ENCODE measurements at places on chromosomes 7 and 10. TPM values are rescaled to one million over a fixed set of nuclear protein-coding genes. Genes with fewer than 3 reads are reported as not detected.

IFIT1B gene
- not detected for total RNA-seq

- DNase-seq: peak; percentile 61
Observed at GRCh38 chr10:62044566-62044965, 143.1 kb downstream of the ARID5B start.

DNA sequence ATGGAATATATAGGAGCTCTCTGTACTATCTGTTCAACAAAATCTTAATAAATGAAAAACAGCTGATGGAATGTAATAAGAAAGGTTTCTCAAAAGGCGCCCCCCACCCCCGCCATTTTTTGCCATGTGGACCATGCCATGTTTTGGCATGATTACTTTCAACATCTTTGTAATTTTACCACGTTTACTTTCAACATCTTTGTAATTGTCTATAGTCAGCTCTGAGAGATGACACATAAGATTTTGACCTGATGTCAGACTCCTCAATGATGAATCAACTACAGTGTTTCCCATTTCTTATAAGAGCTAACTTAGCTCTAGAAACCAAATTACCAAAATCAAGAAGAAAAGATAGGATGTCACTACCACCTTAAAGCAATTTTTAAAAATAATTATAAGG, 144.9 kb upstream of the AHR start:
- no peak for DNase-seq

PCLO gene
- 3.0 TPM for total RNA-seq

DNA sequence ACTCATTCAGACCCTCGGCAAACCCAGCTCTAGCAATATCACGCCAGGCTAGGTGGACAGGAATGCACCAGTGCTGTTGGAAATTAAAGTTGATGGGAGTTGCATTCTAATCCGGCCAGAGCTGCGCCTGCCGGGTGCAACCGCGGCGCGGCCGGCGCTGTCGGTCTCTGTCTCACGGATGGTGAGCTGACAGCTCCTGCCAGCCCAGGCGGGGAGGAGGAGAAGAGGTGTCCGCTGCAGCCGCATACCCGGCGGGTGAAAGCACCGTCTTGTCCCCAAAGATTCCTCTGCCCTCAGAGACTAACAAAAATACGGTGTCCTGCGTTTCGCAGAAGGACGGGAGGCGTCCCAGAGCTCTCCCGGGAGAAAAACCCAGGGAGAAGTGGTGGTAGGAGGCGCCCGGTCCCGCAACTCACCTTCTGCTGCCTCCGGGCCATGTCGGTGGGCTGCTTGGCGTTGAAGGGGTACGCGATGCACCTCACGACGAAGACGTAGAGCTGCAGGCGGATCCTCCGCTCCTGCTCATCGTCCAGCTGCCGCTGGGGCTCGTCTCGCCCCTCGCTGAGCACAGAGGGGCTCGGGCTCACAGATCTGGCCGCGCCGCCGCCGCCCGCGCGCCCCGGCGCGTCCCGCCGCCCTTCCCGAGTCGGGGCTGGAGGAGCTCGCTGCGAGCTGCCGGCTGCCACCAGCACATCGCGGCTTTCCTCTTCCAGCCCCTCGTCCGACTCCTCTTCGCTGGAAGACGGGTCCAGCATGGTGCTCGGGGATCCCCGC, 490 bp downstream of the CADPS2 start:
- peak; percentile 31 for DNase-seq

C10orf62 gene
- not detected for total RNA-seq

GRCh38 chr7:117220836-117221235, 102.0 kb downstream of the WNT2 start:
- DNase-seq: no peak

TMEM236 gene
- total RNA-seq: 0.38 TPM

DNA sequence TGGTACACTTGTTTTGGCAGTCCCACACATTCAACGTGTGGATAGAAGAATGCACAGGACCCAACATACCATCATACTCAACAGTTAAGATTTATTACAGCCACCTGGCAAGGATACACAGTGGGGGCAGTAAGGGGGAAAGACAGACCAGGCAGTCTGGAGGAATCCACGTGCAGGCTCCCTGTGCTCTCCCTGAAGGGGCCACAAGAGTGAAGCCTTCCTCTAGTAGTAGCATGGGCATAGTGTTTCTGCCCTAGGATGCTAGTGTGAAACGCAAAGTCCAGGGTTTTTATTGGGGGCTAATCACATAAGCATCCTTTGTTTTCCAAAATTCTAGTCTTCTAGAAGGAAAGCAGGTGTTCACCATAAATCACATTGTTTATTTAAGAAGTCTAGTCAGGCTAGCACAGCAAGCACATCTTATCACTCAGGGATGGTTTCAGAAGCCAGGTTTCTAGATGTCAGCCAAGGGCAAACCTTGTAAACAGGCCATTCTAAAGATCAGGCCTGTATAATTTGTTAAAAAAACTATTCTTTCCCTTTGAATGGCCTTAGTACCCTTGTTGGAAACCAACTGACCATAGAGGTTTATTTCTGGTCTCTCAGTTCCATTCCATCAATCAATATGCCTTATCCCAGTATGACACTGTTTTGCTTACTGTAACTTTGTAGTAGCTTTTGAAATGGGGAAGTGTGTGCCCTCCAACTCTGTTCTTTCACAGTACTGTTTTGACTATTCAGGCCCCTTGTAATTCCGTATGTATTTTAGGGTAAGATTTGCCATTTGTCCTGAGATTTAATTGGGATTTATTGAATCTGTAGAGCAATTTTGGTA, 12.4 kb upstream of the TFAM start:
- DNase-seq: no peak

DNA sequence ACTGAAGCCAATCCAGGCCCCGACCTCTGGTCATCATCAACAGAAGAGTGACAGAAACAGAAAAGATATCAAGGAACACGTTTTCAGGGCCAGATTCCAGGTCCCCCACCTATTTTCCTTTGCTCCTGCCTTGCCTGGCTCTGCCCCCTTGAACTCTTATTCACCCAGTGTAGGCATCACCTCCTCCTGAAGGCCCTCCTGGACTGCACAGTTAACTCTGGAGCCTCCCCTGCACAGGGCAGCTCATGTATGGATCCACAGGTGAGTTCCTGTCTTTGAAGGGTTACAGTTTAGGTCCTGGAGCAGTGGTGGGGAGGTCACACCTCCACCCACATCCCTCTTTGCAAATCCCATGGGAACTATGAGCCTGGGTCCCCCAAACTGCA, 163.3 kb upstream of the TNRC18 start:
- DNase-seq: no peak

DNA sequence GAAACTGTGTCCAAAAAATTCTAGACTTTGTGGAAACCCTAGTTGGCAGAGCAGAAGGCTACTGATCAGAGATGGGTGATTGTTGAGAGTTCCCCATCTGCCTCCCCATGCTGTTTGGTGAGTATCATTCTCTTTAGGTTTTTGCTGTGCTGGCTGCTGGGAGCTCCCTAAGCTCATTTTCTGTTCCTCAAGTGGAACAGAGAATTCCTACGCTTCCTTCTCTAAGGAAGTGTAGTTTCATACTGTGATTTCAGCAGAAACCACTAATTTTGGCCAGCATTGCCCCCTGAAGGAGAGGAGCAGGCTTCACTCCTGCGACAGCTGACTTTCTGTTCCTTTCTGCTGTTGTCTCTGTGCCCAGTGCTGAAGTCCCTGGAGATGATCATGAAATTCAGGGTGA, 355.3 kb upstream of the NPVF start:
- DNase-seq: no peak

PDE6C gene
- total RNA-seq: not detected

CHST15 gene
- total RNA-seq: 72.9 TPM

TMEM176A gene
- total RNA-seq: not detected

DNA sequence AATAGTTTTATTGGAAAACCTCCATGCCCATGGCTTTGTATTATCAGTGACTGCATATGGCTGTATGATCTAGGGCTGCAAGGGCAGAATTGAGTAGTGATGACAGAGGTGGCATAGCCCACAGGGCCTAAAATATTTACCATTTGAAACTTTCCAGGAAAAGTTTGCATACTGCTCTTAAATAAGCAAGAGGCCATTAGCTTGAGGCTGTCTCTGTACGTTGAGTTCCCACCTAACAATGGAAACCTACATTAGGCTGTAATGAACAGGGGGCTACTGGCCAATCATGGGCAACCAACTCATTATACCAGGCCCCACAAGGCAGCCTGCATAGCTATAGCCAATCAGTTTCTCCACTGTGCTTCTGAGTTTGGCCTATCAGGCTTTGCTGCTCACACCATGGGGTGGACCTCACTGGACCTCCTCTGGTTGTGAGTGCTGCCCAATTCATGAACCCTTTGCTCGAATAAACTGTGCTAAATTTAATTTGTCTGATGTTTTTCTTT, 673 bp upstream of the ST8SIA6 start:
- no peak for DNase-seq

GRCh38 chr10:79026341-79026761, 42.4 kb upstream of the ZMIZ1 start:
- no peak for DNase-seq

DNA sequence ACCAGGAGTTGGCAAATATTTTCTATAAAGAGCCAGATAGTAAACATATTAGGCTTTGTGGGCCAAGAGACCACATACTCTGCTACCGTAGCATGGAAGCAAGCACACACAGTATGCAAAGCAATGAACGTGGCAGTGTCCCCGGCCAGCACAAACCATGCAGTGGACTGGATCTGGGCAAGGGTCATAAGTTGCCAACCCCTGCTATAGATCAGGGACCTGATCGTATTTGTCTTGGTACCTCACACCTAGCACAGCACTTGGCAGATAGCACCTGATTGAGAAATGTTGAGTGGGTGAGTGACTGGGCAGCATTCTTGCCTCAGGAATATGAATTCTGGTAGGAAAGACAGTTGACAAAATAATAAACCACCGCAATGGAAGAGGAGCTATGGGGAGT, 331.9 kb downstream of the FGFR2 start:
- DNase-seq: no peak

GRCh38 chr7:35993676-35994606, 159.1 kb upstream of the EEPD1 start:
- peak; percentile 18 for DNase-seq

GRCh38 chr7:22586786-22587140, 86.8 kb upstream of the STEAP1B start:
- no peak for DNase-seq
